ENCODE measurements at places on chromosomes 11 and 22.

- no peak for DNase-seq
Observed at GRCh38 chr22:20881869-20882815, 23.3 kb downstream of the SNAP29 start.

GRCh38 chr11:33622806-33623205, 77.8 kb downstream of the C11orf91 start:
- no peak for DNase-seq

- no peak for DNase-seq
Observed at GRCh38 chr11:12182676-12183541, 72.5 kb downstream of the MICAL2 start.

GRCh38 chr11:119369132-119369925, 12.2 kb downstream of the USP2 start:
- DNase-seq: no peak

GRCh38 chr11:39367534-39367933, 2091.9 kb downstream of the LRRC4C start:
- no peak for DNase-seq

DNA sequence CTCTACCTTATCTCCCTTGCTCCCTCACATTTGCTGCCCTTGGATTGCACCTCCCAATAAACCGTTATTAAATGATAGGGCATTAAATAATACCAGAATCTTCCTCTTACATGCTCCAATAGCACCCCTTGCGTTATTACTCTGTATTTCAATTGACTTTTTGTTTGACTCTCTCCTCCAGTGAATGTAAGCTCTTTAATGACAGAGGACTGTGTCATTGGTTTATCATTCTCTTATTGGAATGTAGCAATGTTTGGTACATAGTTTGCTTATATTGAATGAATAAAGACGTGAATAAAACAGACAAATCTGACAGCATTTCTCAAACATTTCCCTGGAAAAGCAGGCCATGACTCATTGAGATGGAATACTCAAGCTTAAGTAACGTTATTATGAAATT, 8.7 kb upstream of the MPEG1 start:
- DNase-seq: no peak

GRCh38 chr22:35170716-35171697, 86.3 kb upstream of the HMGXB4 start:
- DNase-seq: no peak

GRCh38 chr11:24453129-24453718, 43.6 kb upstream of the LUZP2 start:
- no peak for DNase-seq

GRCh38 chr11:109819410-109819809, 273.8 kb upstream of the ZC3H12C start:
- DNase-seq: no peak

- no peak for DNase-seq
Observed at GRCh38 chr11:69094111-69094914, 45.6 kb downstream of the TPCN2 start.
